ENCODE measurements at places on chromosomes 13 and 19. TPM values are rescaled to one million over a fixed set of nuclear protein-coding genes. Genes with fewer than 3 reads are reported as not detected.

GRCh38 chr13:96991072-96991471 lies 3.2 kb downstream of the OXGR1 start:
- DNase-seq: no peak

DNA sequence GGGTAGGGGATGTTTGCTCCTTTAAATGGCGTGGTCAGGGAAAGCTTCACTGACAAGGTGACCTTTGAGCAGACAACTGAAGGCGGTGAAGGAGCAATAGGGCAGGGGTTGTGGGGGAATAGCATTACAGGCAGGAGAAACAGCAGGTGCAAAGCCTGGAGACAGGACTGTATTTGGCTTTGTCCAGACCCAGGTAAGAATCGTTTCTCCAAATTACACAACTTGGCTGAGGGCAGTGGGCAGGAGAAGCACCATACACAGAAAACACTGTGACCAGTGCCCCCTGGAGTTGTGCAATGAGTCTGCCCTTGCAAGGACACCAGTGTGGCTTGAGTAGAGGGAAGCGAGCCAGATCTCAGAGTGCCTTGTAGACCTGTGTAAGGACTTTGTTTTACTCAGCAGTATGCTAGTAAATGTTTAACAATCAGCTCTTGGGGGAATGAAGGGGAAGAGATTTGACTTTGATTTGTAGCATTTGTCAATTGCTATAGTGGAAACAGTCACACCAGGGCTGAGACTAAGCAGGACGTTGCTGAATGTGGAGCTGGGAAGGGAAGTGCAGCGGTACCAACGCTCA lies 360.0 kb downstream of the DCT start:
- no peak for DNase-seq

- DNase-seq: no peak
Observed at GRCh38 chr13:48263196-48263595, 30.2 kb downstream of the ITM2B start.

DNA sequence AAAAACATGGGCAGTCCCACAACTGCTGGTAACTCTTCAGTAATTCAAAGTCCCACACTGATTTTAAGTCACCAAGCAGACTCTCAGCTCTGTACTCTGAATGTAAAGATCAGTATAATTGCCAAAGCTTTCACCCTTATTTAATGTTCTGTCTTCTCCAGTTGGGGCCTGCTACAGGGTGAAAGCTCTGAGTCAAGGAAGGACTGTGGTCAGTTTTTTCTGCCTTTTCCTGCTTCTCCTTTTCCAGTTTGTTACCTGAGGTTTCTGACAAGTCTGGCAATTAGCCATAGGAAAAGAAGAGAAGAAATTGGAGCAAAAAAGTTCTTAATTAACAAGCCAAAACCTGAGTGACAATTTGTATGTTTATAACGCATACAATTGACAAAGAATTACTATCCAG lies 279.3 kb downstream of the RBM26 start:
- no peak for DNase-seq

- no peak for DNase-seq
Observed at GRCh38 chr13:101382086-101382485, 34.2 kb downstream of the NALCN start.

DNA sequence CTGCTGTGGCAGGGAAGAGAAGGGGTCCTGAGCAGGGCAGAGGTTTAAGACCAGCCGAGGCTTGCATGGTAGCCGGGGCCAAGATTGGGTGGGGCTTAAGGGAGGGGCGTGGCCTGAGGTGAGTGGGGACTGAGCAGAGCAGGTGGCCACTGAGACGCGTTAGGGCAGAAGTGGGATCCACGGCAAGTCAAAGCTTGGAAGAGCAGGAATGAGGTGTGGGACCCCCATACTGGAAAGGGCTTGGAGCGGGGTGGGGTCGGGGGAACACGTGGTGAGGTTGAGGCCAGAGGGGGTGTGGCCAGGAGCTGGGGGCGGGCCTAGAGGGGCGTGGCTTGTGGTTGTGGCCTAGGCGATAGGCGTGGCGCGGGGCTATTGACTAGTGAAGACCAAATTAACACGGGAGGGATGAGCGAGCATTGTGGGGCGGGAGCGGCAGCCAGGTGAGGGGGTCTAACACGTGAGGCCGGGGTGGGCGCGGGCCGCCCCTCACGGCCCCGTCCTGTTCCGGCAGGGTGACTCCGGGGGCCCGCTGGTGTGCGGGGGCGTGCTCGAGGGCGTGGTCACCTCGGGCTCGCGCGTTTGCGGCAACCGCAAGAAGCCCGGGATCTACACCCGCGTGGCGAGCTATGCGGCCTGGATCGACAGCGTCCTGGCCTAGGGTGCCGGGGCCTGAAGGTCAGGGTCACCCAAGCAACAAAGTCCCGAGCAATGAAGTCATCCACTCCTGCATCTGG lies 3.3 kb downstream of the CFD start:
- peak; percentile 96 for DNase-seq

GRCh38 chr19:17379221-17379631 lies 2.1 kb upstream of the PLVAP start:
- DNase-seq: peak; percentile 37

GRCh38 chr13:107832500-107833100 lies 382.7 kb downstream of the LIG4 start:
- DNase-seq: no peak

- no peak for DNase-seq
Observed at GRCh38 chr13:113211774-113212173, 2.4 kb downstream of the CUL4A start.

DNA sequence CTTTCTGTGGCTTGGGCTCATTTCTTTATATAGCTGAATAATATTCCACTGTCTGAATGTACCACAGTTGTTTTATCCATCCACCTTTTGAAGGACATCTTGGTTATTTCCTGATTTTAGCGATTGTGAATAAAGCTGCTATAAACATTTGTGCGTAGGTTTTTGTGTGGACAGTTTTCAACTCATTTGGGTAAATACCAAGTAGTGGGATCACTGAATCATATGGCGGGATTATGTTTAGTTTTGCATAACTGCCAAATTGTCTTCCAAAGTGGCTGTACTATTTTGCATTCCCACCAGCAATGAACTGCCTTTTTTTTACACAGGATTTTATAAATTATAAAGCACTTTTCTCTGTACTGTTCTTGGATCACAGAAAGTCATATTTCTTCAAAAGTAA lies 13.7 kb upstream of the LRCH1 start:
- no peak for DNase-seq

DNA sequence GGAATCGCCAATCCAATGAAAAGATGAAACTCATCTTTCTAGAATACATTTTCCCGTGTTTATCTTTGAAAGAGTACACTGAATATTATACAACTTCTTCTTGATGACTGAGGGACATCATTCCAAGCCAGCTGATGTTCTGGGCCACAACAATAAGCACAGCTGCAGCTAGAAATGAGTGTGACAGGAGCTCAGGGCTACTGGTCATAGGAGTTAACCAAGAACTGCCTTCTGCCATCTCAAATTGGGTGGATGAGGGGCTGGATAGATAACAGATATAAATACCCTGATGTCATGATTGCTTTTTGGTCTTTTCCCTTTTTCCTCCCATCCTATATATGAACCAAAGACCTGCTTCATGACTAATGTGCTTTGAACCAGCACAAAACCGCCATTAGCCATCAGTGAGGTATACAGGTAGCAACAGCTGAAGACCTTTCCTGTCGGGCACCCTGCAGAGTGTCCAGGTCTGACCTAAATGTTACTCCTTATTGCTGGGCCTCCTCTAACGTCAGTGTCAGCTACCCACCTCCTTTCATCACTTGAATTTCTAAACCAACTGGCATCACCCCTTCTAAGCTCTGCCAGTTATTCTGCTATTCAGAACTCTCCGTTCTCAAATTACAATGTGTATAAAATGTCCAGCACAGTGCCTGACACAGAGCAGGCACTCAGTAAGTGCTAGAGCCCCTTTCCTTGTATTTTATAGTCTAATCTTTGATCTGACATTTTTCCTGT lies 178.2 kb downstream of the ENOX1 start:
- no peak for DNase-seq

GRCh38 chr13:44120043-44120442 lies 240.3 kb downstream of the LACC1 start:
- no peak for DNase-seq

- peak; percentile 89 for DNase-seq
Observed at GRCh38 chr19:42301646-42302203, at the start of gene PRR19. Gene PRR19 (plus strand): TSS chr19:42302132. CDS start chr19:42309585, 7,453 bp downstream.

GRCh38 chr19:11159598-11160439 lies 4.2 kb upstream of the SPC24 start:
- peak; percentile 92 for DNase-seq

GRCh38 chr19:33712268-33712667 lies 84.4 kb upstream of the KCTD15 start:
- DNase-seq: no peak

GRCh38 chr19:18450931-18451836 lies 13.3 kb upstream of the ISYNA1 start:
- peak; percentile 97 for DNase-seq

GRCh38 chr13:31674051-31674450 lies 65.3 kb upstream of the RXFP2 start:
- peak; percentile 38 for DNase-seq

DNA sequence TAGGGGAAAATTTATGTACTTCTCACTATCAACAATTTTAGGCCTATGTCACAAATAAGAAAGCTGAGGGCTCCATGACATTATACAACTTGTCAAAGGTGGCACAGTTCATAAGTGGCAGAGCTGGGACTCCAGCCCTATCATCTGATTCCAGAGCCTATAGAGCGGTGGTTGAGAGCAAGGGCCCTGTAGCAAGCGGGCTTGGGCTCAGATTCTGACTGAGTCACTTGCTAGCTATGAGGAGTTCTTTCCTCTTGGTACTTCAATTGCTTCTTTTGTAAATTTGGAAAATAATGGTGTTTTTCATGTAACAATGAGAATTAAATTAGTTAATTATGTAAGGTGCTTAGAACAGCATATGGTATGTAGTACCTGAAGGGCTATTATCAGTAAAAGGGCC lies 28.7 kb upstream of the FAM216B start:
- no peak for DNase-seq

DNA sequence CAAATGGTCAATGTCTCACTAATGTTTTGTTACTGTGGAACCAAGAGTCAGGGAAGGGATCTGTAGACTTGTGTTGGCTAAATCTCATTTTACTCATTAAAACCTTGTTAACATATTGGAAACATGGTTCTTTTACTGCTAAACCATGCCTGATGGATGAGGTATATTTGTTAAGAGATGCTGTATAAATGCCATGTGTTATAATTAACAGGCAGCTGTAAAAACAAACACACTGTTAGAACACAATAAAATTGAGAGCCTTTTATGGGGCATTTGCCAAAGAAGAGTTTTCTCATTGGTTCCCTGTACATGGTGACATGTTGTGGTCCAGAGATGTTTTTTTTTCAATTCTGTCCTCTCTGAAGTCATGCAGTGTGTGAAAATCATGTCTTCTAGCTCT lies 121.9 kb downstream of the ESD start:
- DNase-seq: no peak

- DNase-seq: no peak
Observed at GRCh38 chr19:5249526-5249925, 91.1 kb downstream of the PTPRS start.

DNA sequence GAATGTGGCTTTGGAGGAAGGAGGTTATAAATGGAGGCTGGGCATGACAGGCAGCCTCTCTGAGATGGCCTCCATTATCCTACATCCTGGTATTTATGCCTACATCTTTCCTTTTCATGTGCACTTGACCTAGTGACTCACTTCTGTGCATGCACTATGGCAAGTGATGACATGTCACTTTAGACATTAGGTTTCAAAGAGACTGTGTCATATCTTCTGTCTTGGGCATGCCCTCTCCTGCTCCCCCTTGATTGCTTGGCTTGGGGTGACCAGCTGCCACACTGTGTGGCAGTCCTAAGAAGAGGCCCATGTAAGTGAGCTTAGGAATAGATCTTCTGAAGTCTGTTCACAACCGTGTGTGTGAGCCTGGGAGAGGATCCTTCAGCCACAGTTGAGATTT lies 472.8 kb downstream of the FGF9 start:
- DNase-seq: no peak

- DNase-seq: peak; percentile 99
Observed at GRCh38 chr19:3618144-3618810, 8.3 kb downstream of the CACTIN start.

GRCh38 chr13:53121131-53121773 lies 92.6 kb downstream of the OLFM4 start:
- DNase-seq: no peak

DNA sequence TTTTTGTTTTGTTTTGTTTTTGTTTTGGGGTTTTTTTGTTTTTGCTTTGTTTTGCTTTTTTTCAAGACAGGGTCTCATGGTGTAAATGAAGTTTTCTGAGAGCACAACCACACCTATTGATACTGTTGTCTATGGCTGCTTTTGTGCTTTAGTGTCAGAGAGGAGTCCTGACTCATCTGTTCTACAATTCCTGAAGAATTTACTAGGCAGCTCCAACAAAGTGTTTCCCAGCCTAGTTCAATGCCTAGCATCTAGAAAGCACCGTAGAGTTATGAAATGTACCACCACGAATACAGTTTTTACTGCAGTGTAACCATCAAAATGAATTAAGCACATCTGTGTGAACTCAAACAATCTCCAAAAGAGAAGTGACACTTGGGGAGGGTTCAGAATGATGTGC lies 21.2 kb downstream of the SAFB start:
- no peak for DNase-seq

- DNase-seq: no peak
Observed at GRCh38 chr19:52221831-52222375, 32.1 kb downstream of the PPP2R1A start.

Gene FLT1
- total RNA-seq: under 0.01 TPM

Gene BST2
- 10.1 TPM for total RNA-seq

Gene KLK6
- not detected for total RNA-seq

Gene DHRS12
- 3.3 TPM for total RNA-seq

Gene AMER2
- not detected for total RNA-seq

Gene CYP4F11
- total RNA-seq: not detected

Gene ZNF835
- total RNA-seq: 0.29 TPM

Gene MBNL2
- total RNA-seq: 66.0 TPM

Gene MAST1
- 0.72 TPM for total RNA-seq

Gene LCP1
- total RNA-seq: 0.59 TPM

Gene PRR22
- 0.36 TPM for total RNA-seq

Gene RYR1
- total RNA-seq: under 0.01 TPM

Gene MISP3
- total RNA-seq: 0.59 TPM

Gene THSD1
- total RNA-seq: 18.3 TPM

Gene IGFL2
- not detected for total RNA-seq

Gene TMPRSS9
- 1.1 TPM for total RNA-seq

Gene CATSPERD
- under 0.01 TPM for total RNA-seq

Gene DIAPH3
- total RNA-seq: 8.3 TPM

Gene PGLYRP1
- not detected for total RNA-seq

Gene VSTM2B
- total RNA-seq: not detected

Gene RPS15
- total RNA-seq: 318 TPM

Gene ZNF577
- 12.1 TPM for total RNA-seq
